ENCODE measurements at places on chromosomes 12 and 14. TPM values are rescaled to one million over a fixed set of nuclear protein-coding genes. Genes with fewer than 3 reads are reported as not detected.

TC2N gene
- total RNA-seq: 0.33 TPM

TAOK3 gene
- 38.4 TPM for total RNA-seq

FOXG1 gene
- total RNA-seq: not detected

KRT84 gene
- not detected for total RNA-seq

OR4E2 gene
- total RNA-seq: not detected

CLEC14A gene
- not detected for total RNA-seq

KERA gene
- total RNA-seq: not detected

SLC7A7 gene
- total RNA-seq: 0.73 TPM

HNF1A gene
- total RNA-seq: not detected

NANOG gene
- not detected for total RNA-seq

CALM1 gene
- 294 TPM for total RNA-seq

PMEL gene
- 8,696 TPM for total RNA-seq

MLXIP gene
- 25.3 TPM for total RNA-seq
